Choroid plexus epithelial cell (primary cell): ENCODE measurements at places on chromosomes 1 and 21.

DNA sequence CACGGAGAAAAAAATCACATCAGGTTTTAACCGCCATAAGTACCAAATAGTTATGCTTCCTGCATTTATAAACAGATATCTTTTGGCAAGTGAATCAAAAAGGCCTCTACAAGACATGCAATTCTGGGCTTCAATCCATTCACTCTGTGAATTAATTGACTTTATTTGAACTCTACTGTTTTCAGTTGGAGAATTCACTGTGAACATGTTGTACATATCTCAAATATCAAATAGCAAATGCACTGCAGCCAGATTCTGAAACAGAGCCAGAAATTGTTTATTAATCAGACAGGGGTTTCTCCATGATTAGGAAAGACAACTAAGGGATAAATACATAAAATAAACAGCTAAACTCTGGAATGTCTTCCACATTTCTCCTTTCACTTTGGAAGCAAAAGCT is 445.4 kb upstream of the NFIA start:
- peak; percentile 11 for DNase-seq

DNA sequence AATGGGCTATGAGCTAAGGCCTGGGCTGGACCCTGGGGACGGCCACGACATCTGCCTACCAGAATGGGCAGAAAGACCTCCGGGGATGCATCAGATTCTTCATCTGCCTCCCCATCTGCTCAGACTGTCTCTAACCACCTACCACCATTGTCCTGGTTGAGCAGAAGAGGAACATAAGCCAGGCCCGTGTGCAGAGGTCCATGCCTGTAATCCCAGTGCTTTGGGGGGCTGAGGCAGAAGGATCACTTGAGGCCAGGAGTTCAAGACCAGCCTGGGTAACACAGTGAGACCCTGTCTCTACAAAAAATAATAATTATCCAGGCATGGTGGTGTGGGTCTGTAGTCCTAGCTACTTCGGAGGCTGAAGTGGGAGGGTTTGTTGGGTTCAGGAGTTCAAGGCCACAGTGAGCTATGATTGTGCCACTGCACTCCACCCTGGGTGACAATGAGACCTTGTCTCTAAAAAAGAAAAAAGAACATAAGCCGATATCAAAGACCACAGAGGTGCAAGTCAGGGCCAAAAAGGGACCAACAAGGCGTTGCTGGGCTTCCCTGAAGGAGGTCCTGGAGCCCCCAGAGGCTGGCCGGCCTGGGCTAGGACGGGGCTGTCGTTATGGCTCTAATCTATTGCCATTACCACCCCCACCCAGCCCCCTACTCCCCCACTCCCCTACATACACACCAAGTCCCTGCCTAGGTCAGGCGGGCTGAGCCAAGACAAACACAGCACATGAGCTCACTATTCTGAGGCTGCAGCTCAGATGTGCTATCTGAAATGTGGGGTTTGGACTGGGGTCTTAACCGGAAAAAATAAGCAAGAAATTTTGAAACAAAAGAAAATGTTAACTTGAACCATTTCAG is 239.2 kb upstream of the RAB4A start:
- DNase-seq: no peak

DNA sequence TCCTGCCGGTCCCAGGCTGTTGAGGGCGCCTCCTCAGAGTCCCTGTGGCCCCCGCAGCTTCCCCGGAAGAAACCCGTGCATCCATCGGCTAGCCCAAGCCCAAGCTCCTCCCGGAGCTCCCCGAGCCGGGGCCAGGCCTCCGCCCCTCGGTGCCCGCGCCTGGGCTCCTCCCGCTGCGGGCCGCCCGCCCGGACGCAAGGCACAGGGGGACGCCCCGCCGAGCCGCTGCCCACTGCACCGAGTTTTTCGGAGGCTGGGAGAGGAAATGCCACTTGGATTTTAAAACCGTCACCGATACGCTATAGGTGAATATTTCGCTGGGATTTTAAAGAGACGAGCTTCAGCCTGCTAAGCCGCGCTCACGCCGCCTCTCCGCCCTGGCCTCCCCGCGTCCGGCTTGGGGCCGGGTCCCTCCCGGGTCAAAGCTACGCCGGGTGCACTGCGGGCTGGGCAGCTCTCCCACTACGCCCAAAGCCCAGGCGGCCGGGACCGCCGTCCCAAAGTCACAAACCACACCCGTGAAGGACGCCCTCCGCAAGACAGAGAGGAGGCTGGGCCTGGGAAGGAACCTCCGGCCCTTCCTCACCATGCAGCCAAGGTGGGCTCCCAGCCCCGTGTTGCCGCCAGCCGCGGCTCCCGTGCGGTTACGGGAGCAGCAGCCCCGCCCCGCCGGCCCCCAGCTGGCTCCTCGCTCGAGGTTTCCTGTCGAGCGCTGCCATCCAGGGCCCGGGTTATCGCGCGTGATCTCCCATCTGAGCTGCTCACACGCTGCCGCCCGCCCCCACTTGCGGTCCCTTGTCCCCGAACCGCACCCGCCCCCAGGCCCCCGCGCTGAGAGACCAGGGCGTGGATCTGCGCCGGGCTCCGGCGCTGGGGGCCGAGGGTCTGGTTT is 63.2 kb downstream of the CD247 start:
- DNase-seq: peak; percentile 26

- no peak for DNase-seq
These were observed 2.3 kb downstream of the UMODL1 start for GRCh38 chr21:42073145-42074099.

DNA sequence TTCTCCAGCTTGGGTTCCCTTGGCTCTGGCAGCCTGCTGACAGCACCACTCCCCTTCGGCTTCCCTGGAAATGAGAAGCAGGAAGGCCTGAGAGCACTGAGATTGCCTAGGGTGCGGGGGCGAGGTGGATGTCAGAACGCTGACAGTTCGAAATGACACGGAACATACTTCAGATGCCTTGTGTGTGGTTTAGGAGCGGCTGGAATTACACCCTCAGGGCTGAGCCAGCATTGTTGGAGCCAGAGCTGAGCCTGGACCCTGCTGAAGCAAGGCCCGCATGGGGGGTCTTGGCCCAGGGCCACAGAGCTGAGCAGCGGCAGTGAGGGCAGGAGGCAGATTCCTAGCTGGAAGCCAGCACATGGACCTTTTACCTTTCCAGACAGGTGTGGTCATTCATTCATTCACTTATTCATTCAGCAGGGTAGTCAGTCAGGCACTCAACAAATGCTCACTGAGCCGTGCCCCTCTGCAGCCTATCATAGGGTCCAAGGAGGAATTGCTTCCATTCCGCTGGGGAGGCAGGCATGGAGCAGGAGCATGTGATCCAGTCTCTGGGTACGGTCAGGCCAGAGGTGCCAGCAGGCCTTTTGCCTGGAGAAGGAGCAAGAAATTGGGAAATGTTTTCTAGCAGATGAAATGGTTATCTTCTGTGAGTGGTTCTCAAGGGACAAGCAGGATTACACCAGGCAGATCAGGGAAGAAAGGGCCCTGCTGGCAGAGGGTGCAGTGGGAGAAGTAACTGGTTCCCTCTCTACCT is 6.6 kb upstream of the FOXE3 start:
- peak; percentile 87 for DNase-seq

- peak; percentile 15 for DNase-seq
These were observed 18.9 kb downstream of the ACP6 start for GRCh38 chr1:147651466-147651865.

GRCh38 chr1:22418933-22419382 is 32.7 kb upstream of the ZBTB40 start:
- peak; percentile 78 for DNase-seq
